ENCODE measurements at places on chromosomes 4 and X.

DNA sequence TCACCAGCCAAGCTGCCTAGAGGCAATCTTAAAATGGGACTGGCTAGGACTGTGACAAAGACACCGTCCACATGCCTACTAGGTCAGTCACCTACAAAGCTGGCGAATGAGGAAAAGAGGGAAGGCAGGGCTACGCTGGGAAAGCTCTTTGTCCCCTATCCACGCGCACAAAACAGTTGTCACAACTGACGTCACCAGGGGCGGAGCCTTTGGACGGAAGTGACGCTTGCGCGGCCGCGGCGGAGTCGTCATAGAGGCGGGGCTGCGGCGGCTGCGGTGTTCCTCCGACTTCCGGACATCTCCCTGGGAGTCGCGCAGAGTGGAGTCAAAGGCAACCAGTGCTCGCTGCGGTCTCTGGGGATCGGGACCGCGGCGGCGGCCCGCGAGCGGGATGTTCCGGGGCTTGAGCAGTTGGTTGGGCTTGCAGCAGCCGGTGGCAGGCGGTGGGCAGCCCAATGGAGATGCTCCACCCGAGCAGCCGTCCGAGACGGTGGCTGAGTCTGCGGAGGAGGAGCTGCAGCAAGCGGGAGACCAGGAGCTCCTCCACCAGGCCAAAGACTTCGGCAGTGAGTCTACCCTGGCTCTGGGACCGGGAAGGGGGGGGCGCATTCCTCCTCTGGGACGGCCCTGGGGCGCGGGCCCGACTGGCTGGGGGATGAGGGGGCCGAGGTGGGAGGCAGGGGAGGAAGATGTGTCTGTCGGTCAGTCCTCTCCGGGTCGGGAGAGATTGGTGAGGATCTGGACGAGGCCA, at the start of gene SYAP1:
Gene SYAP1, plus strand, starts transcription at position 279 of the 751 bp plus-strand sequence. Its CDS starts 113 bp downstream, at position 392.
- peak; percentile 98 for ATAC-seq

- no peak for ATAC-seq
Measured at GRCh38 chrX:152821145-152821765, 9.3 kb downstream of the CETN2 start.

GRCh38 chr4:26729027-26729426, 131.6 kb upstream of the STIM2 start:
- no peak for ATAC-seq

DNA sequence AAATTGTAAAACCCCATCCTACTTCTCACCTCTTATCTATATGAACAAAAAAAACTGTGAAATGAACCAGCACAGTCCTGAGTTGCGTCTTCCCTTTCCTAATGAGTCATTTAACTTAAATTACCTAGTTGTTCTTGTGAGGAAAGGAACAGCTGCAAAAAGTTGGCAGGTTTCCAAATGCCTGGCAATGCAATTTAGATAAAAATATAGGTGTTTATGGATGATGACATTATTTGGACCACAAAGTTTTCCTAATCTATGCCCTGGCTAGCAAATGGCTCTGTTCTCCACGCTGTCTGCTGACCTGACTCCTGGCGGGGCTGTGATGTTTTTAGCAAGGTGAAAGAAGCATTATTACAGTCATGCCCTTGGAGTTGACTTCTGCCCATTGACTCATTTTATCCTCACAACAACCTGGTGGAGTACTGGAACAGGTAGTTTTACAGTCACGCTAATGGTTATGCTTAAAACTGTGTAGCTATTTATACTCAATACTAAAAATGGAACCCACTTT, 29.8 kb upstream of the RELL1 start:
- ATAC-seq, result peak; percentile 38

GRCh38 chr4:166400270-166400894, 527.3 kb downstream of the TLL1 start:
- no peak for ATAC-seq

- no peak for ATAC-seq
Measured at GRCh38 chr4:186557061-186557460, 1.7 kb upstream of the MTNR1A start.

GRCh38 chrX:143623657-143624056, 12.2 kb downstream of the SLITRK4 start:
- ATAC-seq, result no peak

GRCh38 chr4:103375278-103375677, 177.1 kb upstream of the CENPE start:
- ATAC-seq, result no peak

DNA sequence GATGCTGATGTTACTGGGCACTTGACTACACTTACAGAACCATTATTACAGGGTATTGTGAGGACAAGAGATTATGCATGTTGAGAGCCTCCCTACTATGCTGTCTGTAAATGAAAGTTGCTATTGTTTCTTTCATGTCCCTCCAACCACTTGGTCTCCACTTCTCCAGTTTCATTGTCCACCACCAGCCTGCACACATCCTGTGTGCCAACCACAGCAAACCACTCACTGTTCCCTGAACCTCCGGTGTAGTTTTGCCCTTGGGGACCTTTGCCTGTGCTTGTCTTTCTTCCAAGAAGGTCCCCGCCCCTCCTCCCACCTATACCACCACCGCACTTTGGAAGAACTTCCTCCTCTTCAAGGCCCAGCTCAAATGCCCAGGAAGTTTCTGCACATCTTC, 43.1 kb upstream of the AFF2 start:
- ATAC-seq, result no peak

DNA sequence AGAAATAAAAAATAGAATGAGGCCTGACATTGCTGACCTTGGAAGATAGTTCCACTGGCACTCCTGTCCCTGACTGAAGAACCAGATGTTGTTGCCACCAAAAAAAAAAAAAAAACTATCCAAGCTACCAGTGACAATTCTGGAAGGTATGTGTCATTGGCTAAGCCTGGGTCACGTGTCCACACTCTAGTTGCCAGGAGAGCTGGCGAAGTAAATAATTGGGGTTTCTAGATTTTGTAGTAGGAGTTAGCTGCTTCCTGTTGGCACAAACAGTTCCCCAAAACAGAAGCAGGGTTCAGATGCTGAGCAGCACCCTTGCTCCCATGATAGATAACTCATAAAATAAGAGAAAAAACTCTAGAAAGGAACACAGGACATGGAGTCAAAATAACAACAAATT, 20.5 kb downstream of the MND1 start:
- ATAC-seq, result no peak

DNA sequence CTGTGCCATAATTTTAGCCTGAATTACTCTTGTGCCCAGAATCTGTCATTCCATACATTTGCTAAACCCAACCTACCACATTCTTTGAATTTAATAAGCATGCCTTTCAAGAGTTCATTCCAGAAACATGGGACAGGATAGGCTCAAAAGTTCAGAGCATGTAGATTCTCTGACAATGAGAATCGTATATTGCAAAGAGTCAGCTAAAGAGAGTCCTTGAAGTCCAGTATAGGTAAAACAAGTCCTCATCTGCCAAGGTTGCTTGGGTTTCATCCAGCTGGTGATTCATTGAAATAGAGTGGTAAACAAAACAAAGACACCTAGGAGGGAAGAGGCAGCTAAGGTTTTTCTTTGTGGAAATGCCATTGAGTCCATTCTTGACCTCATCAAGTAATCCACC, 249.3 kb upstream of the DIPK2B start:
- no peak for ATAC-seq

- no peak for ATAC-seq
Measured at GRCh38 chr4:138595731-138596460, 353.7 kb upstream of the SLC7A11 start.

DNA sequence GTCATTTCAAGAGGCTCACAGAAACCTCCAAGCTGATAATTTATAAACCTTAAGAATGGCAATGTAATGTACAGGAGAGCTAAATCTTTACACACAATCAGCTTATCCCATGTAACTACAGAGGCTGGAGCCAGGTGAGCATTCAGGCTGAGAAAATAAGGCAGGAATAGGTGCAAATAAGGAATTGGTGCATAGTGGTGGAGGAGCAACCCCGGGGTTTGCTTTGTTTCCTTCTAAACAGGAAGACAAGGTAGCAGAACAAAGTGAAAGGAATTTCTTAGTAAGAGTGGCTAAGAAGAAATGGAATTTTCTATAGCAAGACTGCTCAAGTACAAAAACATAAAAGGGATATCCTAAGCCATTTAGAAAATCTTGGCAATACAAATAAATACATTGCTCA, 82.4 kb downstream of the NR3C2 start:
- no peak for ATAC-seq

DNA sequence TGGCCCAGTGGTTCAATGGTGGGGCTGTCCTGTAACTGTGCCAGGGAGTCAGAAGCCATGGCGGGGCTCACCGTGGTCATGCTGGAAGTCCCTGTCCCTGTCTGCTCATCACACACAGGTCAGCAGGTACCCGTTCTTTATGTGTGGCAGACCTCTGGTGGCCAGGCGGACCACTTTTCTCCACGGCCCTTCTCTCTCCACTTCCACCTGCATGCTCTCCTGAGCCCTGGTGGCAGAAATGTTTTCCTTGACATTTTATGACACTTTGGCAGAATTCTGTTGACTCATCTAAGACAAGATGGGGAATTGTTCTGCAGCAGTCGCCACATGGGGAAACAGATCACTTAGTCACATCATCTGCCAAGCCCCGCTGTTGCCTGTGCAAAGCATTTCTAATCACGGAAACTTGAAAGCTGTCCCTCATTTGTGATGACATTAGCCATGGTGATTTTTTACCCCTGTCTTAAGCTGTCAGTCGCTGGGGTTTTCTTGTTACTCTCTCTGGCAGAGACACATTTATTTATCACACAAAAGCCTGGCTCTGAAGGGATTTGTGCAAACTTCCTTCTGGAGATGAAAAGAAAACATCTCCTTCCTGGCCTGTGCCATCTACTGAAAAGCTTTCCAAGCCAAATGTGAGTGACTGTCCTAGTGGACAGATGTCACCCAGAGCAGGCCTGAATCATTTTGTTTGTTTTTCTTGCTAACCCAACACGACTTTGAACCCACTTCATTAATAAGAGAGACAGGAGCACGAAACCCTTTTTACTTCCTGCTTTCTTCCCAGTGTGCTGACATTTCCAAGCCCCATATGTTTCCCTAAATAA, 38.8 kb upstream of the STIM2 start:
- ATAC-seq, result no peak

- ATAC-seq, result no peak
Measured at GRCh38 chr4:124304941-124305340, 407.6 kb downstream of the ANKRD50 start.

DNA sequence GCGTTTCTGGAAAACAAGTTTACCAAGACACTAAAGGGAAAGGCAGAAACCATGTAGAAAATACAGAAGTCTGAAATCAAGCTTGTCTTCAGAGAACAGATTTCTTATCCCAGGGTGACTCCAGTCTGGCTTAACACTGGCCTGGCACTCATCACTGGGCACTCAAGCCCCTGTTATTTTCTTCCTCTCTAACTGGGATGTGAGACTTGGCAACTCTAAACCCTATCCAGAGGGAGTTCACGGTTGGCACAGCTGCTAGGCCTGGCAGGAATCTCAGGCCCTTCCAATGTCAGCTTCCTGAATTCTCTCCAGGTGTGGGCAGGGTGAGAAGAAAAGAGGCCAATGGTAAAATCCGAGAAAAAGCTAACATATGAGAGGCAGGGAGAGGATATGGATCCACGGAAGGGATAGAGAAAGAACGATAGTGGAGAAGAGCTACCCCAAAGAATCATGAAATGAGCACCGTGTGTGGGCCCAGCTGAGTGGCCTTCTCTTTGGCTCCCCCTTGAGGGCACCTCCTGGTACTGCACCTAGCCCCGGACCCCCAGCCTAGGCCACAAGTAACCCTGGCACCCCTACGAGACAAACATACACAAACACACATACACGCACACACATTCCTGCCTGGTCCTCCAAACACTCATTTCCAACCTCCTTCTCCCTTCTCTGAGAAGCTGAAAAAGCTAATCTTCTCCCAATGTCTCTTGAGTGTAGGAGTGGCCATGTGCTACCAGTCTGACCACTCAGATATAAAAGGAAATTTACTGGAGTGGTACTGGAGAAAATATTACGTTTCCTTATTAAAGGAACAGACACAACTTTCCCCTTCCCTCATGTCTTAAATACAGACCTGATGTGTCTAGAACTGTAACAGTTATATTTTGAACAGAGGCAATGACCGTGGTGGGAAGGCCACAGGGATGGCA, 16.6 kb upstream of the PTCHD1 start:
- ATAC-seq, result peak; percentile 30
